ENCODE measurements at places on chromosomes 12 and 14.

- no peak for DNase-seq
Observed at GRCh38 chr14:104316723-104317491, 178.5 kb downstream of the KIF26A start.

- no peak for DNase-seq
Observed at GRCh38 chr14:82536566-82536965, 1002.9 kb upstream of the SEL1L start.

DNA sequence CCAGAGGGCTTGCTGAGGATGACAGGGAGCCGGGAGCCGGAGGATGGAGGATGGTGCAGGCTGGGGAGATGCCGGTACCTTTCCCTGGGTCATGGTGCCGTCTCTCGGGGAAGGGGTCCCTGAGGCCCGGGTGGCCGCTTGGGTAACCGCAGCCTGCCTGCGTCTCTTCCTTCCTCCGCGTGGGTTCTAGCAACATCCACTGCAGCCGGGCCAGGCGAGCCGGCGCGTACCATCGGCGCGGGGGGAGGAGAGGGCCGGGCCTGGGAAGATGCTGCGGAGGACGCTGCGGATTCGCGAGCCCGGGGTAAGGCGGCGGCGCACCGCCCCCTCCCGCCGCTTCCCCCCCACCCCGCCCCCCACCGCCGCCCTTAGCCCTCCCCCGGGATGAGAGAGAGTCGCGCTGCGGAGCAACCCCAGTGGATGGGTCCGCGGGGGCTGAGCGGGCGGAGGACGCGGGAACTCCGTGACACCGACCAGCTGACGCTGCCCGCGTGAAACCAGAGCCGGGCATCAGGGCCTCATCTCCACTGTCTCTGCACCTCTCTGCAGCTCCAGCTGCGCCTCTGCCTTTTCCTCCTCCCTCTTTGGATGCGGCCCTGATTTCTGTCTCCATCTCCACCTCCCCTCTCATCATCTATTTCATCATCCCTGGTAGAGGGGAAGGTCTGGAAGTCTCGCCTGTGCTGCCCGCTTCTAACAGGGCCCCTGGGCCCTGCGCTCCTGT, at the start of gene FAIM2:
TSS of gene FAIM2 (minus strand) at position 201 of the 724 bp plus-strand sequence. CDS start at position 93, 108 bp downstream.
- no peak for DNase-seq

DNA sequence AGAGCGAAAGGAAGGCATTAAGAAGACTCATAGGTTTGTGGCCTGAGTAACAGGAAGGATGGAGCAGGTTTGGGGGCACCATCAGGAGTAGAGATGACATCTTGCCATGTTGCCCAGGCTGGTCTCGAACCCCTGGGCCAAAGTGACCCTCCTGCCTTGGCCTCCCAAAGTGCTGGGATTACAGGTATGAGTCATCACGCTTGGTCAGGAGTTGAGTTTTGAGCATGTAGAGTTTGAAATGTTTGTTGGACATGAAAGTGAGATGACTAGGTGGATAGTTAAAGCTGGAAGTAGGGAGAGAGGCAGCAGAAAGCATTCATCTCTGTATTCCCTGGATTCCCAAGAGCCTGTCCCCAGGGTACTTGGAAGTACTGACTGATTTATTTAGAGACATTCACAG, 112.6 kb downstream of the ERC1 start:
- DNase-seq: no peak

GRCh38 chr14:41604721-41605531, 1.8 kb upstream of the LRFN5 start:
- no peak for DNase-seq

DNA sequence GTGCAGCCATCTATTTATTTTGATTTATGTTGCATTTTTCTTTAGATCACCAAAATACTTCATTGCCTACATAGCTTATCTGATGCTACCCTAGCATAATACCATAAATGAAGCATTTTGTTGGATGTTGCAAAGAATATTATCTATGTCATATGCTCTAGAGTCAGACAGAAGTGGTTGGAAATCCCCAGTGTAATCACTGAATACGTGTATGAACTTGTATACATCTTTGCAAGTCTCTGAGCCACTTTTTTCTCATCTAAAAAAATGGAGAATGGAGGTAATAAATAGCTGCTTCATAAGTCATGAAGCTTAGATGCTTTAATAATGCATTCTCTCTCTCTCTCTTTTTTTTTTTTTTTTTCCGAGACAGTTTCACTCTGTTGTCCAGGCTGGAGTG, 18.5 kb downstream of the EVL start:
- DNase-seq: no peak
